Fibroblast of skin of back (primary cell): ENCODE measurements at places on chromosomes 3 and 15.

GRCh38 chr15:26125664-26126063, 262.5 kb upstream of the ATP10A start:
- no peak for DNase-seq

DNA sequence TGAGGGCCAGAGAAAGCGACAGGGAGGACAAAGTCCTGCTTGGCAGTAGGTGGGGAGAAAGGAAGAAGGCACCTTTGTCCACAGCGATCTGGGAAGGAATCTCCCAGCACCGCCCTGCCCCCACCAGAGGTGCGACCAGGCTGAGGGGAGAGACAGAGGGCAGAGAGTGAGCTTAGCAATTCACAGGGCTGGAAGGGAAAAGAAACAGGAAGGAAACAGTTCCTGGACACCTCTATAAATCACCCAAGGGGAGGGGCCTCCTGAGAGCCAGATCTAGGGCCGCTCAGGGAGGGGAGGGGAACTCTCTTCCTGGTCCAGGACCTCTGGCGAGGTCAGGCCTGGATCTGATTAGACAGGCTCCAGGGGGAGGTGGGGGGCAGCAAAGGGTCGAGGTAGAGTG, 35.4 kb downstream of the RNU5B-1 start:
- no peak for DNase-seq

GRCh38 chr3:64022451-64023186, 675 bp downstream of the PSMD6 start:
- no peak for DNase-seq

DNA sequence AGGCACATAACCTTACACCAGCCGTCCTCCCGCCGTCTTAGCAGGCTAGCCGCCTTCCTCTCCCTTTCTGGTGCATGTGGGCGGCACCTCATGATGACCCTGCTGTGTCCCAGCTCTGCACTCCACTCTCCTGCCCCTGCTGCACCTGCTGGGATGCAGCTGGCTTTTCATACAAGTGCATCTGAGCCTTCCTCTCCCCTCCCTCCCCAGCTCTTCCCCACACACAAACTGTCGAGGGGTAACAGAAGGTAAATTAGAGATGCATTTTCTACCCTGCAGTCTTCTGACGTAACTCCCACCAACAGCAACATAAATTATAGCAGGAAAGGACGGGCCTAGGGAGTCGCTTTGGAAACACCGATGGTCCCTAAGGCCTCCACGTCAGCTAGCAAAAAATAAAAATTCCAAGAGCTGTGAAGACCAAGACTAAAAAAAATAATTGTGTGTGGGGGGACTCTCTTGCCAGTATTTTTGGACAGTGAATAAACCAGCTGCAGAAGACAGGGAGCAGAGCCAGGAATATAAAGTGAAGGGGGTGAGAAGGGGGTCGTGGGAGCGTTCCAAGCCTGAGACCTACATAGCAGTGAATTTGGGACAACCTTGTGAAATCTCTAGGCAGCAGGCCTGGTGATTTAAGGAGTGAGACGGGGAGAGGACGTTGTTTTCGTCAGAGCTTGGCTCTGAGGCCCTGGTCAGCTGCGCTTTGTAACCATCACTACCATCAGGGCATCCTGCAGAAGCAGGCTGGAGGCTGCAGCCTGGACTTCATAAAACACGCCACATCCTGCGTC, 216.2 kb downstream of the ADAMTS17 start:
- DNase-seq = no peak

DNA sequence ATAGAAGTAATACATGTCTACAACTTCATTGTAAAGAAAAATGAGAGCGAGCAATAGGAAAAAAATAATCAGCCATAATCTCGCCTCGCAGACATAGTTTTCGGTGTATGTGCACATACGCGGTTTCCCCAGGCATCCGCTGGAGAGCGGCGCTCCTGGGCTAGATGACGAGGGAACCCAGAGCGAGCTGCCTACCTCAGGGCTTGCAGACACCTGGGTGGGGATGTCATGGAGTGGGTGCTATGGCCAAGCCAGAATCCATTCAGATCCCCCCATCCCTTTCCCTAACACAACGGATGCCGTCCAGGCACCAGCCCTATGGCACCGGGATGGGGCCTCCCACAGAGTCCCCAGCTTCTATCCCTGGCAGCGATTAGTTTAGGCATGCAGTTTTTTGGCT, 4.5 kb upstream of the CFAP100 start:
- no peak for DNase-seq

DNA sequence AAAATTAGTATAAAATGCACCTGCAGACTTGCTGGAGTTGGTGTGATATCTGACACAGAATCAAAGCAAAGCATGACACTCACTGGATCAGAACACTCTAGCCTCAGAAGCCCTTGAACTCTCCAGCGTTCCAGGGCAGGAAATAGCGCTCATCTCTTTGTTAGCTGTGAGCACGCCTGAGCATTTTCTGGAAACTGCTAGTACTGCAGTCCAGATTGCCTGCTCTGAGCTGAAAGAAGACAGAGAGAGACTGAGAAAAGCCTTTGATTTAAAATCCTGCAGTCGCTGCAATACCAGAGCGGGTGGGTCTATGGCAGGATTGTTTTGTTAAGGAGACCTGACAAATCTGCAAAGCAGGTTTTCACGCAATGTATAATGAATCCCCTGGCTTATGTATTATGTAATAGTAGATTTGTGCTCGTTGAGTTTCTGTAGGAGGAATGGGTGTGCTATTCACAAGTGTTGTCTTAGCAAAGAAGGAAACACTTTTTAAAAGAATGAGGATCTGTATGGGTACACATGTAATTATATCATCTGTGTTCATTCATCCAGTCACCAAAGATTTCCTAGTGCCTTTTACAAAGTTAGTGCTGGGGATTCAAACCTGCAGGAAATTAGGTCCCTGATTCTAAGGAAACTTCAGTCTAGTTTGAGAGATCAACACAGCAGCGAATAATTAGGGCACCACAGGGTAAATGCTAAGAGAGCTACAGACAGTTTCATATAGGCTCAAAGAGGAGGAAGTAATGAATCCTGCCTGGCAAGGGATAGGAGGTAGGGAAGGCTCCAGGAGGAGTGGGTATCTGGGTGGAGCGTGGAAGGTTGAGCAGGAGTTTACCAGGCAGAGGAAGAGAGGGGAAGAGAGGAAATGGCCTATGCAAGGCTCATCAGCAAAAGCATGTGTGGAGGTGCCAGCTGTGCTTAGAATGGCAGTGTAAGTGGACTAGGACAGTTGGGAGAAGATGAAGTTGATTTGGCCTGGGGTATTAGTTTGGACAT, 26.1 kb upstream of the MGLL start:
- DNase-seq = peak; percentile 17

- DNase-seq = no peak
These were observed 26.6 kb downstream of the ALDH1L1 start for GRCh38 chr3:126153695-126154360.

GRCh38 chr3:158751316-158751715, 19.1 kb upstream of the RARRES1 start:
- DNase-seq = no peak

GRCh38 chr15:66236806-66237375, 16.7 kb downstream of the MEGF11 start:
- no peak for DNase-seq

DNA sequence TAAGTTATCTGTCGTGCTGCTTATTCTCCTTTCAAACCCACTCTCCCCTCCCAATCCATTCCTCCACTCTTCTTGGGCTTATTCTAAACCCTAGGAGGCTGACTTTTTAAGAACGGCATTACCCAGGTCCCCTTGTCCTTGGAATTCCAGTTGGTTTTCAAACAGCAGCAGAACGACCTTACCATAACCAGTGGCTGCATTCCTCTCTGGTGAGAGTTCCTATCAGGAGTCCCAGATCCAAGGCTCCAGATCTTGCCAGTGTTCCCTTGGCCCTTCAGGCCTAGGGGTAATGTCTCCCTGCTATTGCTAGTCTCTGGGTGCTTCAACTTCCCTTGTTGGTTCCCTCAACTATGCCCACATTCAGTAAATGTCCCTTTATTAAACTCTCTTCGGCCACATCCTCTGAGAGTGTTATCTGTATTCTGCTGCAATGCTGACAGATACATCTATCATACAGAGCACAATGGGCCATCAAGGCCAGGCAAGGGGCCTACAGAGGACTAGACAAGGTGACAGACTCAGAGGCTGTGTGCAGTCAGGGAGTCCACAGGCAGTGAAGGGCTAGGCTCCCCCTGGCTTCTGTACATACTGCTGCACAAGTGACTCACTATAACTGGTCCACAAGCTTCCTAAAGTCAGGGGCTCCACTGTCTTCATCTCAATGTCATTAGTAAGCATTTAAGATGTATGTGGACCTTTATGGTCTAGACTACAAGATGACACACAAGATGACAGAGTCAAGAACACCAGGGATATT, 10.1 kb downstream of the LYSMD2 start:
- peak; percentile 71 for DNase-seq

GRCh38 chr3:117887901-117888300, 1146.7 kb downstream of the IGSF11 start:
- peak; percentile 38 for DNase-seq

GRCh38 chr3:17013050-17013449, 128.3 kb downstream of the PLCL2 start:
- DNase-seq = no peak

DNA sequence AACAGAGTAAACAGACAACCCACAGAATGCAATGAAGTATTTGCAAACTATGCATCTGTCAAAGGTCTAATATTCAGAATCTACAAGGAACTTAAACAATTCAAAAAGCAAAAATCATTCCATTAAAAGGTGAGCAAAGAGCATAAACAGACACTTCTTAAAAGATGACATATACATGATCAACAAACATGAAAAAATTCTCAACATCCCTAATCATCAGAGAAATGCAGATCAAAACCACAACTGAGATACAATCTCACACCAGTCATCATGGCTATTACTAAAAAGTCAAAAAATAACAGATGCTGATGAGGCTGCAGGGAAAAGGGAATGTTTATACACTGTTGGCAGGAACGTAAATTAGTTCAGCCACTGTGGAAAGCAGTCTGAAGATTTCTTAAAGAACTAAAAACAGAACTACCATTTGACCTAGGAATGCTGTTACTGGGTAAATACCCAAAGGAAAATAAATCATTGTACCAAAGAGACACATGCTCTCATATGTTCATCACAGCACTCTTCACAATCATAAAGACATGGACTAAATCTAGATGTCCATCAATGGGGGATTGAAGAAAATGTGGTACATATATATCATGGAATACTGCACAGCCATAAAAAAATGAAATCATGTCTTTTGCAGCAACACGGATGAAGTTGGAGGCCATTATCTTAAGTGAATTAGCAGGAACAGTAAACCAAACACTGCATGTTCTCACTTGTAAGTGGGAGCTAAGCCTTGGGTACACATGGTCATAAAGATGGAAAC, 393.3 kb upstream of the CBLB start:
- peak; percentile 62 for DNase-seq

DNA sequence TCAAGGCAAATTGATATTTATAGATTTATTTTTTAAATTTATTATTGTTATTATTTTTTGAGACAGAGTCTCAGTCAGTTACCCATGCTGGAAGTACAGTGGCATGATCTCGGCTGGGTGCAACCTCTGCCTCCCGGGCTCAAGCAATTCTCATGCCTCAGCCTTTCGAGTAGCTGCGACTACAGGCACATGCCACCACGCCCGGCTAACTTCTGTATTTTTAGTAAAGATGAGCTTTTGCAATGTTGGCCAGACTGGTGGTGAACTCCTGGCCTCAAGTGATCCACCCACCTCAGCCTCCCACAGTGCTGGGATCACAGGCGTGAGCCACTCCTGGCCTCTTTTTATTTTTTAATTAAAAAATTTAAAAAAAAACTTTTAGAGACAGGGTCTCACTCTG, 19.0 kb downstream of the SPG21 start:
- no peak for DNase-seq

- DNase-seq = no peak
These were observed 25.6 kb downstream of the SQOR start for GRCh38 chr15:45660231-45660979.

DNA sequence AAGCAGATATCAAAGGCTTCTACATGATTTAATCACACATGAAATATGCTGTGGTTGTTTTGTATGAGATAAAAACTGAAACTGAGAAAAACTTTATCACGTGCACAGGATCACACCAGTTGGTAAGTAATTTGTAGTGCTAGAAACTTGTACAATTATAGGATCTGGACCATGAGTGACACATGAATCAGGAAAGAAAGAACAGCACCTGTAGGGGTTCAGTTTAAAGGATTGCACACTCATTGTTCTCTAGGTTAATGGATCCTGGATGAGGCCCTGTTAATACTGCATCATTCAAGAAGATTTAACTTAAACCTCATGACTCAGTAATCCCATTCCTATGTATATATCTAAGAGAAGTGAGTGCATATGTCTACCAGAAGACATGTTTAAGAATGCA, 87.9 kb downstream of the STT3B start:
- DNase-seq = no peak

DNA sequence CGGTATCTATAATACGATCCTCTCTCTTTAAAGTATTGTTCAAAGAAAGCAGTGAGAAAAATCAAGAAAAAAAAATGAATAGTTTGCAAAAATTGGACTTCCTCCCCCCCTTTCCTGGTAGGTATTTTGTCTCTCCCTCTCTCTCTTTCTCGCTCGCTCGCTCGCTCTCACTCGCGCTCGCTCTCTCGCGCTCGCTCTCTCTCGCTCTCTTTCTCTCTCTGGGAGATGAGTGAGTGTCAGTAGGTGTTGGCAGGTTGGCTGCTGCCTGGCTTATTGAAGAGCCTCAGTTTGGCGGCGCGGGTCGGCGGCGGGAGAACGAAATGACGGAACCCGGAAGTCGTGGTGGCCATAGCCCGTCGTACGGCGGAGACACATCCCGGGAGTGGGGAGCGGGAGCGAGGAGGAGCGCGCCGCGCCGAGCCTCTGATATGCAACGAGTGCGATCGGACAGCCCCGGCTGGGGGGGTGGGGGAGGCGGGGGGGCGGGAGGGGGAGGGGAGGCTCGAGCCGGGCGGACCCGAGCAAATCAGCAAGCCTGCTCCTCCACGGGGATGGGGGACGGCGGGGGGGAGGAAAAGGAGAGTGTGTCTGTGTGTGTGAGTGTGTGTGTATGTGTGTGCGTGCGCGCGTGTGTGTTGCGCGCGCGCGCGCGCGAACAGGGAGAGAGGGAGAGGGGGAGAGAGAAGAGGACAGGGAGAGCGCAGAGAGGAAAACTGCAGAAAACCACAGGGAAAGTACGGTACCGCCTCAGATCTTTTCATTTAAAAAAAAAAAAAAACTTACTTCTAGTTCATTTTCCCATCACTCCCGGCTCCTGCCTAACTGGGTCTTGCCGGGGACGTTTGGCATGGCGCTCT, at the start of gene MEIS2:
Gene MEIS2 (minus strand): TSS at position 441 of the 857 bp plus-strand sequence. CDS start 1,083 bp downstream, outside the sequence.
- DNase-seq = peak; percentile 95

- DNase-seq = peak; percentile 32
These were observed 38.8 kb downstream of the CBLB start for GRCh38 chr3:105829871-105830622.

- no peak for DNase-seq
These were observed 5.7 kb upstream of the EIF4G1 start for GRCh38 chr3:184308744-184309143.

DNA sequence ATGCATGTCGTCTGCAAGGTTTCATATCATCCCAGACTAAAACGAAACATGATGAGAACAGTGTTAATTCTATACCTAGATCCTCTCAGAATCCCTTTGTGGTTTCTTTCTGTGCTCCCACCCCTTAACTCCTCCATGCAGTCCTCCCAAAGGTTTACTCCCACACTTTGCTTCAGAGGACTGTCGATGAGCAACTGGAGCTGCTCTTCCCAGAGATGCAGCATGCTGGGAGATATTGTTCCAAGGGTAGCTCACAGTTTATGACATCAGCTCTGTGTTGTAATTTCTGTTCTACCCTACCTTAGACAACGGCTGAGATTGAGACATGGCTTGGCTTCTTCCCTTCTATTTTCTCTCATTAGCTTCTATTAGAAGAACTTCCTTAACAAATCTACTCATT, 313.0 kb upstream of the COL8A1 start:
- DNase-seq = no peak

- DNase-seq = peak; percentile 75
These were observed 446.2 kb upstream of the NR2F2 start for GRCh38 chr15:95884276-95884675.
